ENCODE measurements at places on chromosomes 4 and X.

DNA sequence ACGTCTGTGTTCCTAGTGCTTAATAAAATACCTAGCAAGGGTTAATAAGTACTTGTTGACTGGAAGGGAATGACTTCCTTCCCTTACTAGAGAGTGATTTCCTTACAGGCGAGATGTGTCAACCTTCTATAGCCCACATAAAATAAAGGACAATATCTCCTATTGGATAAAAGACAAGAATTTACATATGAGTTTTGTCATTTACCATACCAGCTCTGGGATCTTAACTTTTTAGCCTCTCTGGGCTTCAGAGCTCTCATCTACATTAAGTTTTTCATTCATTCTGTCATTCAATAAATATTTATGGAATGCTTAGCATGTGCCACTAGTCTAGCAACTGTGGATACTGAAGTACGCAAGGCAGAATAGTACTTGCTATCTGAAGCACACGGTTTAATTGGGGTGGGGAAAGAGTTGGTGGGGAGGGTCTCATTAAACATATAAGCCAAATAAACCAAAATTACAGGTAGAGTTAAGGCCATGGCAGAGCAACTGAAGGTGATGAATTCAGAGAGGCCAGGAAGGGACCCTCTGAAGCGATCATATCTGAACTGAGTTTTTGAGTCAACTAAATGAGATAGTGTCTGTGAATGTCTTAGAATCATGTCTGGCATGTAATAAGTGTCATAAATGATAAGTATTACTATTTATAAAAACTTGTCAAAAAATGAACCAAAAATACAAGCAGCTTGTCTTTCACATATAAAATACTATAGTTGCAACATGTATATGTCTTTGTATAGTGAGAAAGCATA lies 91.6 kb upstream of the BMP2K start:
- DNase-seq, result no peak

DNA sequence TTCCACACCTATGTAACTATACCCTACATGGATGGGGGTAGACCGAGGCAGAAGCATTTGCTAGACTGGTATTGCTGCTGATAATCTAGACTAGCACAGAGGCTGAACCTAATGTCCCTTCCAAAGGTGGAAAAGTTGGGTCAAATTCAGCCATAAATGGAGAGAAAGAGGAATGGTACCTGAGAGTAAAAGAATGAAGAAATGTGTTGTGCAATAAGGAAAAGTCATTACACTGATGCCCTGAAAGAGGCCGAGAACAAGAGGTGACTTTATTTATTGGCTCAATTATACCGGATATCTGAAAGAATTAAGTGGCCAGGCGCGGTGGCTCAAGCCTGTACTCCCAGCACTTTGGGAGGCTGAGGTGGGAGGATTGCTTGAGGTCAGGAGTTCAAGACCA lies 52.1 kb downstream of the ZNF41 start:
- no peak for DNase-seq

- no peak for DNase-seq
Measured at GRCh38 chr4:34486461-34487363, 1757.6 kb downstream of the ARAP2 start.

DNA sequence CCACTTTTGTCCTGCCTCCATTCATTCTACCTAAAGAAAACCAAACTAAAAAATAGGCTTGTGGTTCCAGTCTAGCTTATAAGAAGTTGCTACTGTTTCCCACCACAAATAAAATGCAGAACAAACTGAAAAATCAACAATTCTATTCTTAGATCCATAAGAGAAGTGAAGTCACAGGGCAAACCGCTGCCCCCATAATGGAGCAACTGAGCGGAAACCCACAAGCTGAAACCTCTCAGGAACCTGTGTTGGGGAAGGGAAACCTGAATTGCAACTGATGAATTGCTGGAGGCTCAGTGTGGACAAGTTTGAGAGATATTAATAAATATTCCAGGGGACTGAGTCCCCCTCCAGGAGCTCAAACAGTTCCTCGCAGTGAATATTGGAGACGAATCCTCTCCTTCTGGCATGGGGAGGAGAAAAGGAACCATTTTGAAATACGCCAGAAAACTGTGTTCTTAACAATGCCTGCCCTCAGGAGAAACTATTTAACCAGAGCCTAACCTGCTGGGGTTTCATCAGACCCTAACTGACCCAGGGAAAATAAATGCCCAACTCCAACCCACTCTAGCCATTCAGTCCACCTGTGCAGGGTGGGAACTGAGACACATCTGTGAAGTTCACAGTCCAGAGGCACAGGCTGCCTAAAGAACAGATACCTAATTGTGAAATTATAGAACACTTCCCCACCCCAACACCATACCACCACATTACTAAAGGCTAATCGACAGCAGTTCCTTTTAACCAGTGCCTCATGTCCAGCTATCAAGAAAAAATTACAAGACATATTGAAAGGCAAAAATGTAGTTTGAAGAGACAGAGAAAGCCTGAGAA lies 22.8 kb upstream of the SH3RF1 start:
- DNase-seq, result no peak

DNA sequence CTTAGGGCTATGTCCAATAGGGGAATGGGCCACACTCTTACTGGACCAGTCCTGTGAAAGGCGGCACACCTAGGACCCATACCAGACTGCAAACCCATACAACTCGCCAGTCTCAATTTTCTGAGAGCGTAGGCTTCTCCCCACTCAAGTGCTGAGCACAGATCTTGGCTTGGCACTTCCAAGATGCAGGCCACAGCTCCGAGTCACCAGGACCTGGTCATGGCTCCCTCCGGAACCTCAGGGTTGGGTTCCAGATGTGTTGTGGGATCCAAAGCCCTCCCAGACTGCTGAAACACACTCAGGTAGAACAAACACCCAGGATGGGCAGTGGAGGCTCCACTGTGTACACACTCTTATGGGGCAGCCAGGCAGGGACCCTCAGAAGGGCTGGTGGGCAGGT lies 103.3 kb downstream of the TMEM144 start:
- no peak for DNase-seq

- no peak for DNase-seq
Measured at GRCh38 chr4:122117743-122118142, 34.4 kb upstream of the BLTP1 start.

GRCh38 chr4:14254926-14255325 lies 627.4 kb upstream of the BOD1L1 start:
- DNase-seq, result no peak

GRCh38 chrX:38606821-38607220 lies 45.5 kb downstream of the TSPAN7 start:
- no peak for DNase-seq

DNA sequence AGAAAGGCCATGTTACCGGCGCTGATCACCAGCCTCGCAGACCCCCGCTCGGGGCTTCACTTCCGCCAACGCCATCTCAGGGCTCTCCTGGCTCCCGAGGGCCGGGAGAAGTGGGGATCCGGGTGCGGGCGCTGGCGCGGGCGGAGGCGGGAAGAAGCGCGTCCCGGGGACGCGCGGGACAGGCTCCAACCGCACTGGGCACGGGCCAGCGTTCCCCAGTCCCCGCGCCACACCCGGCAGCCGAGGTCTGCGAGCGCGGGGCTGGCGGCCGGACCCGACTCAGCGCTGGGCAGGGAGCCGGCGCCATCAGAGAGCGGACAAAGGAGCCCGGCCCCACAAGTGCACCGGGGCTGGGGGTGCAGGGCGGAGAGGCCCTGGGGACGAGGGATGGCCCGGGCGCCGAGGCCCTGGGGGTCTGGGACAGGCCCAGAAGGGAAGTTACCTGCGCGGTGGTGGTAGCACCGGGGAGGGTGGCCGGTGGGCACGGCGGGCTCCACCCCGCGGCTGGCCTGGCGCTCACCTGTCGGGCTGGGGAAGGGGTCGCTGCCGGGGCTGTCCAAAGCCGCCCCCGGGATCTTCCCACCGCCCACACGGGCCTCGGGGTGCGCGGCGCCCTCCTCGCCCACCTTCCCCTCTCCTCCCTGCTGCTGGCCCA lies 449 bp downstream of the CTPS2 start:
- DNase-seq, result peak; percentile 16

- no peak for DNase-seq
Measured at GRCh38 chr4:41318839-41319530, 62.3 kb downstream of the UCHL1 start.

GRCh38 chr4:176262243-176262642 lies 6.8 kb downstream of the ASB5 start:
- DNase-seq, result no peak

GRCh38 chr4:106021737-106022410 lies 126.6 kb downstream of the NPNT start:
- no peak for DNase-seq

DNA sequence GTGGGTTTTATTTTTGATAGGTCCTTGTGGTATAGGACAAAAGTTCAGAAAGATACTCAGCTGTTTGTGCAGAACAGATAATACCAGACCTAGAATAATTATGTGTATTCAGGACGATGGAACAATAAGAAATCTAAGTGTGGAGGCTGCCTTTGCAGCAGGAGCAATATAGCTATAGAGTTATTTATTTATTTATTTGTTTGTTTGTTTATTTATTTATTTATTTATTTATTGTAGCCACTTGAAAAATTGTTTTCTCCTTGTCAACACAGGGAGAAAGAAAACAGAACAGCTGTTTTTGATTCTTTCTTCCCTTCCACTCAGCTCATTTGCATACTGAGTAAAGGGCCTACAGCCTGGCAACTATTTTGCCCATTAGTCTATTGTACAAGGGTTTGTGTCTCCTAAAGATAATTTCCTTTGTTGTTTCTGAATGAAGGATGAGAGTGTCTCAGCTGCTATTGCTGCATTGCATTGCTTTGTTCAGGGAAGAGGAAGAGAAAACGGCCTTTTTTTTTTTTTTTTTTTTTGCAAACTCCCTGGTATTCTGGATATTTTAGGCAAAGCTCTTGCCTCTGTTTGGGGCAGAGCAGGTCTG lies 56.0 kb upstream of the ESX1 start:
- no peak for DNase-seq

DNA sequence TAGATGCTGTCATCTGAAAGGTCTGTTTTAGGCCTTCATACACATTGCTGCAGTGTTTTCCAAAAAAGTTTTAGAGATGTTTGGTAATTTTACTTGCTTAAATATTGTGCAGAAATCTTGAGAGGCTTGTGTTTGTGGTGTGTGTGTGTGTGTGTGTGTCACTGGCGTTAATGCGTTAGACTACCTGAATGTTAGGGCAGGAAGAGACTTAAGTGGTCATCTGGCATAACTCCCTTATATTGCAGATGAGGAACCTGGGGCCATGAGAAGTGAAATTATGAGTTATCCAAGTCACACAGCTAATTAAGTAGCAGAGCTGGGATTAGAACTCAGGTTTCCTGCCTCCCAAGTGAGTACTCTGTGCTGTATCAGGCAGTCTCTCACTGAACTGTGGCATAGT lies 1.4 kb downstream of the LSM6 start:
- no peak for DNase-seq

DNA sequence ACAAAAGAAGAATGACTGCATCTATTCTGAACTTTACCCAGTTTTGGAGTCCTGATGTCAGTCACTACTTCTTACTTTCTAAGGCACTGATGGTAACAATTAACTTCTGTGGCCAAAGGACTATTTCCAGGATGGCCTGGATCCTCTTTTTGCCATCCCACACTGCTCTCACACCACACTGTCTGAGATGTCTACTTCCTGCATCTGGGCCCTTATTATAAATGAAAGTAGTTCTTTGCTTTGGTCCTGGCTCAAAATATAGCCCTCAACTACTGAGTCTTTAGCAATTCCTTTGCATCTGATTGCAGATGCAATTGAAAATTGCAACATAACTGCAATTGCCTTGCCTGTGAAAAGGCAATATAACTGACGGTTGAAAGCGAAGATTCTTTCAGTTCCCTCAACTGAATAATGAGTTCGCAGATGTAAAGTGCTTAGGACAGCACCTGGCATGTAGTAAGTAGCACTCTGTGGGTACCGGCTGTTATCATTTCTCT lies 44.2 kb downstream of the COQ2 start:
- no peak for DNase-seq

DNA sequence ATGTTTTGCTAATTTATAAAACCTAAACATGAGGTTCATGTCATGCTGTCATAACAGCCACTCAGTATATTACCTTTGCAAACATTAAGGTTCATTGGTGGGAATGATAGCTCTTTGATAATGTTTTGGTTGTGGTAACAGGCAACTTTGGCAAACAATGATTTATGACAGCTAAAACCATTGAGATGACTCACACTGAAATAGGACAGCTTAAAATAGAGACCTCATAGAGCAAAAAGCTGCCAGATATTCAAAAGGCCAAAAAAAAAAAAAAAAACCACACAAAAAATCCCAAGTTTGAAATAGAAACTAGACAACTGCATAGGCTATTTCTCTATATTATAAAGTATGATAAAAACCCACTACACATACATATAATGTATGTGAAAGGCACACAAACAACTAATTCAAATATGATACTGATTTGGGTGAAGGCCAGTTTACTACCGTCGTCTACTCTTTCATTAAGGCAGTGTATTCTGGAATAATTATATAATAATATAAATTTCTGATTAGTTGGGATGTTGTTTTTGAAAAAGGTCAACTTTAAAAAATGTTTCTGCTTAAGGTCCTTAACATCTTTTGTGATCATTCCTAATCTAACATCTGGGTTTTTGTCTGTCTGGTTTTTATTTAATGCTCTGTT lies 646.0 kb upstream of the PITX2 start:
- DNase-seq, result no peak

GRCh38 chrX:130531066-130531465 lies 129.3 kb downstream of the RBMX2 start:
- no peak for DNase-seq

GRCh38 chr4:3243136-3243780 lies 5.7 kb upstream of the MSANTD1 start:
- DNase-seq, result no peak

- DNase-seq, result no peak
Measured at GRCh38 chr4:168167714-168168284, 75.5 kb downstream of the ANXA10 start.

- no peak for DNase-seq
Measured at GRCh38 chr4:109798866-109799265, 2.9 kb downstream of the CFI start.

- peak; percentile 43 for DNase-seq
Measured at GRCh38 chrX:54182864-54183613, at the start of gene FAM120C. FAM120C (minus strand) TSS chrX:54183254; CDS start chrX:54183198, 56 bp downstream.

GRCh38 chr4:100979736-100980135 lies 367.6 kb downstream of the PPP3CA start:
- DNase-seq, result no peak

DNA sequence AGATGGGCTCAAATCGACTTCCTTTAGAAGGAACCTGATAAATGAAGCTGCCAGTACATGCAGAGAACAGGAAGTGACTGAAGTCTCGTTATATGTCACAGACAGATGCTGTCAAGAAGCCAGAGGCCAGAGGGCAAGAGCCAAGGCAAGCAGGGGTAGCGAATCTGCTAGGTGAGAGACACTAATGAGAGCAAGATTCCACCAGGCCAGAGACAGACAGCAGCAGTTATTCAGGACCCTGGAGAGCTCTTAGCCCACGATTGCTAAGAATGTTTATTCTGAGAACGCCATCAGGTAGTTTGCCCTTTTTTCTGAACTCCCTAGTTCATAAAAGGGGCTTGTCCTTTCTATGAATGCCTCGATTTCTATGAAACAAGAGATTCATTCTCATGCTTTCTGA lies 73.7 kb downstream of the BEND2 start:
- DNase-seq, result no peak

Measured in activated gamma-delta T cell (primary cell).